T-helper 17 cell (primary cell): ENCODE measurements at places on chromosomes 13 and 19. TPM values are rescaled to one million over a fixed set of nuclear protein-coding genes. Genes with fewer than 3 reads are reported as not detected.

DNA sequence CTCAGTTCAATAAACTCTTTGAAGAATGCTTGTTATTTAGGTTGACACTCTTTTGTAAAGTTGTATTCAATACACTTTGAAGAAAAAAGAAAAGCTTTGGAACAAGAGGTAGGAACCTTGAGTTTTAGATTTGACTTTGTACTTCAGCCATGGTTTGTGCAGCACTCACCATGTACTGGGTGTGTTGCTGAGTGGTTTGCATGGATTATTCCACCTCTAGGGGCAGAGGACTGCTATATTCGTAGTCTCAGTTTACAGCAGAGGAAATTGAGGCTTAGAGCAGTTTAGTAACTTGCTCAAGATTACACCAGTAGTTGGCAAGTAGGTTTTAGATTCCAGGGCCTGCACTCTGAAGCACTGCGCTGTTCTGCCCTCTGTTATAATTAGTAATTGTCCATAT, 68.8 kb downstream of the DNAJC3 start:
- no peak for DNase-seq

DNA sequence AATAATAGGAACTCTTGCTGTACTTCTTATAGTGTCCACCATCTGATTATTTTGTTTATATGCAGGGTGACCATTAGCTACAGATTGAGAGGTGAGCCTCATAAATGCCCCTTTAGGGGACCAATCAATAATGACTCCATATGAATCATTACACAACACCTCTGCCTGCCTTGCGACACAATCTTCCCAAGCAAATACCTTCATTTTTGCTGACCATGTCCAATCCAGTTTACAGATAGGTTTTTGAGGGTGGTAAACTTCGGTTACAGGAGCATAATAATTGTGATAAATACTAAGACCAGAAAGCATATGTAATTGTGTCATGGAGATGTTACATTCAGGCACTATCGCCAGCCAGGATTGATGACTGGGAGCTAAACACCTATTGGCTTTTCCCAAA, 23.6 kb upstream of the IL17D start:
- no peak for DNase-seq

Gene KLHL1
- total RNA-seq = not detected

Gene ZNF728
- not detected for total RNA-seq

GRCh38 chr19:4624733-4625362, 14.5 kb upstream of the TNFAIP8L1 start:
- DNase-seq = no peak

- DNase-seq = no peak
Observed at GRCh38 chr13:19607523-19608078, 25.9 kb upstream of the MPHOSPH8 start.

DNA sequence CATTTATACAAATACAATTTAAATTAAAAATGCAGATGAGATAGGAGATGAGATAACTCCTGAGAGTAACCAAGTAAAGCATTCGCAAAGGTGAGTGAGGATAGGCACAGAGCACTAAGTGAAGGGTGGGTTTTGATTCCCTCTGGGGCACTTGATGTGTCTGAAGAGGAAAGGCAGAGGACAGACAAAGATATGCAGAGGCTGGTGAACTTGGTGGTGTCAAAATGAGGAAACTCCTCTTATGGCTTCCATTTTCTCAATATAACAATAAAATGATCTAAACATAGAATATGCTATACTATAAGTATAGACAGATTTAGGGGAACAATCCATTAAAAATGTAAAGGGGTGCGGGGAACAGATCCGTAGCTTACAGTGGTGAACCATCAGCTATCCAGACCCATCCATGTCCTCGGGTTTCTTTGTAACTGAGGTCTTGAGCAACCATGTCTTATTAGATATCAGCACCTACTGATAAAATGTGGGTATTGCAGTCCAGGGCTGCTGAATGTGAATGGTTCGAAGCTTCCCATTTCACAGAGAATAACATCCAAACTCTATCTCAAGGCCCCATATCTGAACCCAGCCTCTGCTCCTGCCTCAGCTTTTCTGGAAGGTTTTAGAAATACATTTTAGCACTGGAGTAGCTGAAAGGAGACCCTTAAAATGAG, 73.9 kb upstream of the SLC10A2 start:
- no peak for DNase-seq

Gene DCT
- total RNA-seq = 0.20 TPM

DNA sequence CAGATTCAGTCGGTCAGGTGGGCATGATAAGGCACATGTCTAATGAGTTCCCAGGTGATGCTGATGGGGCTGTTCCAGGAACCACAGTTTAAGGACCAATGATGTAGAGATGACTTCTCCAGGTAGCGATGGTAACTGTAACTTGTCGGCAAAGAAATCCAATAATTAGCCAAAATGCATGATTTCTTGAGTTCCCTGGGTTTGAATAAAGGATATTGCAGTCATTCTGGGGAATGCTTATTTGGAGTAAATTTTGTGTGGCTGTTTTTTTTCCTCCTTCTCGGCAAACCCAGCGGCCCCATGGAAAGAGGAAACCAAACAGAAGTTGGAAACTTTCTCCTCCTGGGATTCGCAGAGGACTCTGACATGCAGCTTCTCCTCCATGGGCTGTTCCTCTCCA, at the start of gene OR7C2:
TSS of gene OR7C2 (plus strand) at position 301 of the 400 bp plus-strand sequence. CDS start at position 301, 0 bp downstream.
- no peak for DNase-seq

DNA sequence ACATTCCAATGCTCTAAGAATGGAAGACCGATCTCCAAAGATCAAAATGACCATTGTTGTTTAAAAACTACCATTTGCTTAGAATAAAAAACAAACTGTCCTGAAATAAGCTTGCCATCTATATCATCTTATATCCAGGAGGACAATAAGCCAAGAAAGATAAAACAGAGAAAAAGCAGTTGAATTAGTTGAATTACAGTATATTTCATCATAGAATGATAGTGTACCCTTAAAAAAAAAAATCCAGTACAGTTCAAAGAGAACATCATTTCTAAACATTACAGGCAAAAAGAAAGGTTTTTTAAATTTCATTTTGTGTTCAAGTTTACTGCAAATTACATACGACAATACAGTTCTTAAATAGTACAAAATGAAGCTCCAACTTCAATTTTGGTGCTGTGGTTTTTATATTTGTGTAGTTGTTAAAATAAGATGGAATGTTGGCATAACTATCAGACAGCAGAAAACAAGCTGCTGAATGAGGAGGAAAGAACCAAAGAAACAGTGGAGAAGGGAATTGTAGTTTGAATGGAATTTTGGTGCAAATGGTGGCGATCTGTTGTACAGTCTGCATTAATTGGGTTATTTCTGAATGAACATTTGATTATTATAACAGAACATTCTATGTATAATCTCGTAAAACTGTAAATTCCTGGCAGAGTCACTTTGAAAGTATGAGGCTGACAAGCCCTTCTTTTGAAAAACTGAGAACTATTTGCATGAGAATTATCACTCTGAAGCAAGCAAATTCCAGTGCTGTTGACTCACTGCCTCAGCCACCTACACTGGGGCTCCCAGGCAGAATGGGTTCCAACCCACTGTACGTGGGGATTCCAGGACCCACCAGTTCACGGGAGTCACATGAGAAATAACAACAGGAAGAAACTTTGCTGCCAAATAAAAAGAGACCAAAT, 37.7 kb downstream of the LHFPL6 start:
- no peak for DNase-seq

DNA sequence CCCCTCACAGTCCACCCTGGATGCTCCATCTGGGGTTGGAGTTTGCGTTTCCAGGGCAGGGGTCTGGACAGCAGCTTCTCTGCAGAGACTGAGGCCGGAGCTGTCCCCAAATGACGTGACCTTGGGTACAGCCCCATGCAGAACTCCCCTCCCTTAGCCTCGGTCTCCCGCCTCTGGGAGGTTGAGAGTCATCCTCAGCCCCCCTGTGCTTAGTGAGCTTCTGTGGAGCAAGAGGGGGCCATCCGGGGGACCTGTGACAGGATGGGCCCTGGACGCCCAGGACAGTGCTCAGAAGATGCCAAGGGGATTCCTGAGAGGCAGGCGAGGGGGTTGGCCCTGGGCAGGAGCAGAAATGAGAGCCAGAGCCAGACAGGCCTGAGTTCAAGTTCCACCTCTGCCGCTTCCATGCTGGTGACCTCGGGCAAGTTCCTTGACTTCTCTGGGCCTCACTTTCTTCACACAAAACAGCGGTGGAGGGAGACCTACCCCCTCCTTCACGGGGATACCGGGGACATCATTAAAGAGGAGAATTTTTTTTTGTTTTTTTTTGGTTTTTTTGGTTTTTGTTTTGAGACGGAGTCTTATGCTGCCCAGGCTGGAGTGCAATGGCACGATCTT, 20.3 kb downstream of the SMIM24 start:
- DNase-seq = no peak
